ENCODE measurements at places on chromosomes 4 and X. TPM values are rescaled to one million over a fixed set of nuclear protein-coding genes. Genes with fewer than 3 reads are reported as not detected.

DNA sequence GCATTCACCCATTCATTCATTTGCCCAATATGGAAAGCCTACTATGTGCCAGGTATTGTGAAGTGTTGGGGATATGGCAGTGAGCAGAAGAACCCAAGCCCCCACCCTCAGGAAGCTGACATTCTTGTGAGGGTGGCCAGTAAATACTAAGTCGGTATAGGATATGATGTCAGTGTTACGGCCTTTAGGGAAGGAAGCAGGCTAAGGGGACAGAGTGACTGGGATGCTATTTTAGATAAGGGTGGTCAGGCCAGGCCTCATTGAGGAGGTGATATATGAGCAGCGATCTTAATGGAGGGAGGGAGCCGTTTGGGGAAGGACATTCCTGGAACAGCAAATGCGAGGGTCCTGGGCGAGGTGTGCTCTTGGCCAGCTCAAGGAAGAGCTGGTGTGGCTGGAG is 2.0 kb downstream of the ATP6AP1 start:
- DNase-seq = no peak

GRCh38 chrX:41322821-41323603 is 10.9 kb upstream of the DDX3X start:
- no peak for DNase-seq

DNA sequence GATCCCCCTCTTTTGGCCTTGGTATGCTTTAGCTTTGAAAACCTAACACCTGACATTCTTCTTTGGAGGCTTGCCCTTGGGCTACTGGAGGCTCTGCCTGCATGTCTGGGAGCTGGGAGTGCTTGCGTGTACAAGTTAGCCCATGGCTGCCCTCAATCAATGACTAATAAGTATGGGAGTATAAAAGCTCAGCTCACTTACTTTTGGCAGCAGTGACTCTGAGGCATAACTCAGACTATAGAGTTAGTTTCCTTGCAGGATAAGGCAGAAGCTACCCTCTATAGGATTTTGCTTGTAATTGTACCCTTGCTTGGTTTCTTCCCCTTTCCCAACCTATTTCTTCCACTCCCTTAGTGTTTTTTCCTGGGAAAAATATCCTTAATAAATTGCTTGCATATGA is 247.9 kb downstream of the PPP1R2C start:
- no peak for DNase-seq

DNA sequence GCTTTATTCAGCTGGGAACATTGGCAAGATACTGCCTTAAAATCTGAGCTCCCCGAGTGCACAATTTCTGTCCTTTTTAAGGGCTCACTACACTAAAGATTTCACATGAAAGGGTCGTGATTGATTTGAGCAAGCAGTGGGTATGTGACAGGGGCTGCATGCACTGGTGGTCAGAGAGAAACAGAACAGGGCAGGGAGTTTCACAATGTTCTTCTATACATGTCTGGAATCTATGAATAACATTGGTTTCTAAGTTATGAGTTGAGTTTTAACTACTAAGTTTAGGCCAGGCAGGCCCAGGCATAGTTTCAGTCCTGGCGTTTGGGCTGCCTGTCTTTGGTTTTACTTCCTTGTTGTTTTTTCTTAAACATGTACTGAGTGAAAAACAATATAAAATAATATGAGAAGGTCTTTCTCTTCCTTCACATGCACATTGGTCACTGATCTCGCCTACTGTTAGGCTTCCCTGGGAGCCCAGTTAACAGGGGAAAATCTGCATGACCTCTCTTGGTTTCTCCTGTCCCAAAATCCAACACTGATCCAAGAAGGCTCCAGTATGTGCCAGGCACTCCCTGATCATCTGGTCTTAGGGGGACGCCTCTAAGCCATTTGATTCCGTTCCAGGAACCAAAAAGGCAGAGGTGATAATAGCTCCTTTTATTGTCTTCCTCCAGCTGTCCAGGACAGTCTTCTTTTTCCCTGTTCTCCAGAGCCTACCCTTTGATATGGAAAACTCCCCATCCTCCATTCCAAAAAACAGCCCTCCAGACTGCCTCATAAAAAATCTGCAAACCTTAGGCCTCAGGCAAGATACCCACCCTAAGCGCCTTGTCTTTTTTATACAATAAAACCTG is at the start of gene UGT2B17:
UGT2B17 (minus strand) TSS at position 51 of the 854 bp plus-strand sequence. CDS start 7,838 bp downstream, outside the sequence.
- no peak for DNase-seq

GRCh38 chr4:55757356-55757952 is 62.1 kb upstream of the EXOC1L start:
- no peak for DNase-seq

DNA sequence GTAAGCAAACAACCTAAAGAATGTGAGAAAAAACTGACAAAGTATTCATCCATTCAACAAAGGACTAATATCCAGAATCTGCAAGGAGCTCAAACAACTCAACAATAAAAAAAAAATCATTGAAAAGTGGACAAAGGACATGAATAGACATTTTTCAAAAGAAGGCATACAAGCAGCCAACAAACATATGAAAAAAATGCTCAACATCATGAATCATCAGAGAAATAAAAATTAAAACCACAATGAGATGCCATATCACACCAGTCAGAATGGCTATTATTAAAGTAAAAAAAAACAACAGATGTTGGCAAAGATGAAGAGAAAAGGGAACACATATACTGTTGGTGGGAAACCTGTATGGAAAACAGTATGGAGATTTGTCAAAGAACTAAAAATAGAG is 120.7 kb upstream of the ADGRL3 start:
- no peak for DNase-seq

DNA sequence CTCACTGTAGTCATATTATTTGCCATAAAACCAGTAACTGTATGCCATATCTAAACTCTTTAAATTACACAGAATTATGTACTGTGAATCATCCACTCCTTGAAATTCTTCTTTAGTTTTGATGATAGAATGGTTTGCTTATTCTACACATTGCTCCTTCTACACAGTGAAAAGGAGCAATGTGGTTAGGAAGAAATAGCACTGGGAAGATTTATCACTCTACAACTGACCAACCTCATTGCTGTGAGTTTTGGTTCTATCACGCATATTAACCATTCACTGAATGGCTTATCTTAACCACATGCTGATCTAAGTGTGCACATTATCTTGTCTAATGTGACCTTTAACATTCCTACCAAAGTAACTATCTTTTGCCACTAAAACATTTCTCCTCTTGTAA is 415.7 kb upstream of the NDST4 start:
- no peak for DNase-seq

DNA sequence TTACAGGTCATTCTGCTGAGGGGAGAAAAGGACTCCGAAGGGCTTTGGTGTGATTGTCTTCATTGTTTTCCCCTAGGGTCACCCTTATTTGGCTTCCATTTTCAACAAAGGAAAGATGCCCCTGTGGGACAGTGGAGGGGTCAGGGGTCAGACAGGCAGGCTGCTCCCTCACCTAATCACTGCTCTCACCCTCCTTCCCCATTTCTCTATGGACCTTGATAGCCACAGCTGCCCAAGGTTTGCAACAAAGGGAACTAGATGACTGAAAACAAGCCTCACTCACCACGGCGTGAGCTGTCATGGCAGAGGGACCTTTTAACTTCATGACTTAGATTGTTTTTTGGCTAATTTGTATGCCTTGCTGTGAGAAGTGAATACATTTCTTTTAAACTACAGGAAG is 40.7 kb downstream of the C4orf51 start:
- no peak for DNase-seq

MBNL3 gene
- total RNA-seq = 3.4 TPM

SHROOM2 gene
- 12.3 TPM for total RNA-seq

RTL3 gene
- total RNA-seq = not detected

SLC25A53 gene
- 2.9 TPM for total RNA-seq
